ENCODE measurements at places on chromosomes 5 and 9.

DNA sequence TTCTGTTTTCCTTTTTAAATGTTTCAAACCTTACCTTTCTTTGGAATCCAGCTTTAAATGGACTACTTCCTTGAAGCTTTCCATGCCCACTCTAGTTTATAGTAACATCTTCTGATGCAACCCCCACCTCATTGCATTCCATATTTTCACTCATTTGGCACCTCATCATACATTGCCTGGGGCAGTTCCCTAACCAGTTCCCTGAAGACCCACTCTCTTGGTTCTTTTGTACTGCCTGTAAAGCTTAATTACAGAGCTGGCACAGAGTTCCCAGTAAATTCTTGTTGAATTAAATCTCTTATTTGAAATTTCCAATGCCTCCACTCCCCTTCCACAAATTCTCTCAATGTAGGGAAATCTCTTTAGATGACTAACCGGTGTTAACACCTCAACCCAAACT lies 257.2 kb downstream of the ARRDC3 start:
- DNase-seq: no peak

GRCh38 chr5:35195472-35195852 lies 34.8 kb downstream of the PRLR start:
- DNase-seq: no peak

DNA sequence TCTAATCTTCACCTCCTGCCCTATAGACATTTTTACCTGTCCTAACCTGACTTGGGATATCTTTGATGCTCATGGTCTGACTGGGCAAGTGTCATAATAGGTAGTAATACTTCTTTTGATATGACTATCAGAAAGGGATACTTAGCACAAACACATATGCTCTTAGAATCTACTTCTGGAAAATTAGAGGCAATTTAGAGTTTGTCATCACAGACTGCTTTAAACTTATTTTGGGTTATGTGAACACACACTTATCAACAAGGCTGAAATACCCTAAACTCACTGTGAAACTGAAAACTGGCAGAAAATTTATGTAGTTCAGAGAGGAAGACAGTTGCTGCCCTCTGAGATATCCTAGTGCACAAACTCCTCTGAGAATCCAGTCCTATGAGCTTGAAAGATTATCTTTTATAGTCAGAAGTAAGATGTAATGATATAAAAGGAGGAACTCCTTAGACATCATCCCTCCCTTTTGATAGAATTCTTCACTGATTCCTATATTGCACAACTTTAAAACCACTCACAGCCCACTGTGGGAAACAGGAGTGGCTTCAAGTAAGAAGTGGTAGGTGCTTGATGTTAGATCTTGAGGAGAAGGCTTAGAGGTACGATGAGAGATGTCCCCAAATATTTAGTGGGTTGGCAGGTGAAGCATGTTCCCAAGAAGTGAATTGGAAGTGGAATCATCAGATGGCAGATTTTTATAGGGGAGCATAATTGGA lies 273.3 kb downstream of the MAN2A1 start:
- DNase-seq: no peak

- peak; percentile 47 for DNase-seq
These were observed 68.1 kb downstream of the UBE2R2 start for GRCh38 chr9:33884856-33885701.

DNA sequence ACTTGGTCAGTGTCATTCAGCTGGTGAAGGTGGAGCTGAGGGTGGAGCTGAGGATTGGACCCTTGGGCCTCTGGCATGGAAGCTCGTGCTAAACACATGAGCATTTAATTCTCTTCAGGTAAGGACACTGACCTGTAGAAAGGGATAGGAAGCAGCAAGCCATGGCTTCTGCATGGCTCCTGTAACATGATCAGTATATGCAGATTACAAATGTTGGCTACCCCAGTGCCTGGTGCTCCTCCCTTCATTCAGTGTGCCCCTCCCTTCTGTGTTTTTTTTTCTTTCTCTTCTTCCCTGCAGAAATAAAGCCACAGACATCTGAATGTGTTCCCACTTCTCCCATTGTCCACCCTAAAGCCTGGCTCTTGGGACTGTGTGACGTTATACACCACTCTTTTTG lies 52.9 kb downstream of the ARHGAP26 start:
- DNase-seq: no peak

DNA sequence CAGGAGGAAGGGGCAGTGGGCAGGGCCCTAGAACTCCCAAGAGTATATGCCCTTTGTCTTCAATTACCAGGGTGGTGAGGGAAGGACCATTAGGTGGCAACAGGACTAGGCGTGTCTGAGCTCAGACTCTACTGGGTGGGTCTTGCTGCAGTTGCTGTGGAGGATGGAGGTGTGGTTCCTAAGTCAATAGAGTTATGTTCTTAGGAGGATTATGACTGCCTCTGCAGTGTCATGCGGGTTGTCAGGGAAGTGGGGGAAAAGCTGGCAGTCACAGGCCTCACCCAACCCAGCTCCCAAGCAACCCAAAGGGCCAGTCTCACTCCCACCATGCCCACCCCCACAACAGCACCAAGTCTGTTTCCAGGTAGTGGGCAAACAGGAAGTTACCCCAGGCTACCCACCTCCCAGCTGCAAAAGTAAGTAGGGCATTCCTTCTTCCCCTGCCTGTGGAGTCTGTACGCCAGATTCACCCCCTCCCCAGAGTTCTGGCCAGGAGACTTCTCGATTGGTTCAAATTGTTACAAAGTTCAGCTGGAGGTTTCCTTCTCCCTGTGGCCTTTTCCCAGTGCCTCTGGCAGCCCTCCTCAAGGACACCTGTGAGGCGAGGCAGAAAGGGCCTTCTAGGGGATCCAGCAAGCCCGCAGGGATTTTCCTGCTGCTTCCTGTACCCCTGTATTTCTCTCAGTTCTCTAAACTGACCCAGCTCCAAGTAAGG lies 145.3 kb downstream of the HINT1 start:
- DNase-seq: no peak

DNA sequence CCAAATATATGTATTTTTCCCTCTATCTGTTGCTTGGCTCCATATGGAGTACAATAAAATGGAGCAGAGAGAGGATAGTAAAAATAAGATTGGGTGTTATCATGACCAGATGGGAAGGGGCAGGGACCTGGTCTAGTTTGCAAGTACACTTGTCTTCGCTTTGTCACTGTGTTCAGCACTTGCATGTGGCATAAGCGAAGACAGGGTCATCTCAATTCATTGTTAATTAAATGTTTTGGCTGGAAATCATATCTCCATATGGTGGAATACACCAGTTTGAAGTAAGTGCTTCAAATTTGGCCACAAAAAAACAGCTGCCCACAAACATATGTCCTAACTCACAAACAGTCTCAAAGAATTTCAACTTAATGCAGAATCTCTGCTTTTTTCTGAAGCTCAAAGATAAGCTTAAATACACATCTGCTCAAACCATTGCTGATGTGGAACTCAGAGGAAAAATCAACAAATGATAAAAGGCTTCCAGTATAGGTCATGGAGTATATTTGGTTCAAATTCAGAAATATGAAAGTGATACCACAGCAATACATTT lies 865.4 kb downstream of the TLE4 start:
- DNase-seq: no peak

DNA sequence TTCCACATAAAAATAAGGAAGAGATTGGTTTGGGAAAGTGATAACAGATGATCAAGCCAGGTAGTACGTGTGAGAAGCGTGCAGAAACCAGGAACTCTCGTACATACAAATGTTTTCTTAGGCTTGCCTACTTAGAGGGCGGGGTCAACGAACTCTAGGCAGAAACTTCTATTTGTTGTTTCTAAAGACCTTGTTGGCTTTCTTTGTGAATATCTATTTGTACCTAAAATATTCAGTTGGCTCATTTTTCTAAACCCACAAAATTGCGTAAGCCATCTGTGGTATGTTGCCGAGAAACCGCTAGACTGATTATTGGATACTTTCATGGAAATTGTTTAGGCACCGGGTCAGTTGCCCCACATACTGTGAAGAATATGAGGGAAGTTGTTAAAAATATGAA lies 458.5 kb downstream of the MAT2B start:
- peak; percentile 67 for DNase-seq
